Stomach (tissue), 19 donors: ENCODE measurements at places on chromosomes 4 and X. TPM values are rescaled to one million over a fixed set of nuclear protein-coding genes. Genes with fewer than 3 reads are reported as not detected.

ASB12 gene
- not detected for polyA plus RNA-seq

ZNF711 gene
- polyA plus RNA-seq: 1.6 TPM

AADAT gene
- 3.2 TPM for polyA plus RNA-seq

DNA sequence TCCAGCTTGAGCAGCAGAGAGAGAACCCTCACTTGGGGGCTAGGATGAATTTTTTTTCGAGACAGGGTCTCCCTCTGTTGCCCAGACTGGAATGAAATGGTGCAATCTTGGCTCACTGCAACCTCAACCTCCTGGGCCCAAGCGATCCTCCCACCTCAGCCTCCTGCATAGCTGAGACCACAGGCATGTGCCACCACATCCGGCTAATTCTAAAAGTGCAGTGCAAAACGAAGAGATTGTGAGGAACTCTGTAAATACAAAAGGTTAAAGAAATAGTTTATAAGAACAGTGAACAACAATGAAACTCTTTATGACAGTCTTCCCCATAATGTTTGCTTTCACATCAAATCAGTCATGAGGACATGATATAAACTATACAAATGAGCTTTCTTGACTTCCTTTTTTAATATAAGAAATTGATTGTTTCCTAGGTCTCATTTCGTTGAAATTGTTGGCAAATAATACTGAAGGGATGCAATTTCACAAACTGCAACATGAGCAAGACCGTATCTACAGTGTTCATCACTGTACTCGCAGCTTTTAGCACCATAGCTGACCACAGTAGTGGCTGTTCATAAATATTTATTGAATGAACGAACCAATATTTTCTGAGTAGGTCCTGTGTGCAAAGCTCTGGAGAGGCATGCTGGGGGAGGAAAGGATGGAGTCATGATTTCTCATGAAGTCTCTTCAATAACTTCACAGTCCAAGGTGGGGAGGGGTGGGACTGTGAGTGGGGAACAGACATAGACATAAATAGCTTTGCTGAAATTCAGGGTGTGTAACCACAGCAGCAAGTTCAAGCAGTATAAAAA is 116.1 kb downstream of the SHROOM3 start:
- no peaks in the 10 kb centered on the region for H3K27me3 ChIP-seq
- H3K4me3 ChIP-seq: no peak overlapping the region
- H3K36me3 ChIP-seq: no peaks in the 10 kb centered on the region
- no peak overlapping the region for H3K27ac ChIP-seq

OTUD4 gene
- 7.3 TPM for polyA plus RNA-seq

- H3K36me3 ChIP-seq: no peaks in the 10 kb centered on the region
- H3K27ac ChIP-seq: no peak overlapping the region
- DNase-seq: peak; percentile 15
- no peak overlapping the region for H3K4me3 ChIP-seq
- no peaks in the 10 kb centered on the region for H3K4me1 ChIP-seq
- H3K27me3 ChIP-seq: no peaks in the 10 kb centered on the region
Observed at GRCh38 chrX:69016293-69016941, 148.8 kb downstream of the PJA1 start.
